Femur (tissue), 1 donor: ENCODE measurements at places on chromosomes 4 and X.
A peak's percentile ranks its signal among the peaks of the same experiment; 100 is the strongest.

GRCh38 chr4:66575008-66575696, 904.9 kb upstream of the EPHA5 start:
- no peak for DNase-seq

DNA sequence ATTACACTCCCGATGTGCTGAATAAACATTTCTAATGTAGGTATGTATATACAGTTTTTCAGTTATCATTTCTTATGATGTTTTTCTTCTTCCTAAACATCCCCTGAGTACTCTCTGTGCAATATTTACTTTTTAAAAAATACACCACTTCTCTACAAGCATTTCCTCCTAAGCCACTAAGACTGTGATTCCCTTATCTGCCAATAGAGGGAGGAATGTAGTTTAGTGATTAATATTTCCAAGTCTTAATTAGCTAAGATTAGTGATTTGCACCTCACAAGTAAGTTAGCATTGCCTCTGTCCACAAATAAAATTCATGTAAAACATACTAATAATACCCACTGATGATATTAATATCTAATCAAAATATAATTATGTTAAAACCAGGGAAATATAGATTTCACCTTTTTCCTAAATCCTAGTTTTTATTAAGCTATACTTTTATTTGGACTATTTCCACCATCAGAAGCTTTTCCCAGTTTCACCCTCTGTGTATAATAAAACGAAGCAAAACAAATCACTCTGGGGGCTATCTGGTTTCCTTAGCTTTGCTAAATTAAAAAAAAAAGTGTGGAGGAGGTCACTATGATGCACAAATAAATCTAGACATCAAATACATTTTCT, 909.1 kb downstream of the FAT4 start:
- no peak for DNase-seq

DNA sequence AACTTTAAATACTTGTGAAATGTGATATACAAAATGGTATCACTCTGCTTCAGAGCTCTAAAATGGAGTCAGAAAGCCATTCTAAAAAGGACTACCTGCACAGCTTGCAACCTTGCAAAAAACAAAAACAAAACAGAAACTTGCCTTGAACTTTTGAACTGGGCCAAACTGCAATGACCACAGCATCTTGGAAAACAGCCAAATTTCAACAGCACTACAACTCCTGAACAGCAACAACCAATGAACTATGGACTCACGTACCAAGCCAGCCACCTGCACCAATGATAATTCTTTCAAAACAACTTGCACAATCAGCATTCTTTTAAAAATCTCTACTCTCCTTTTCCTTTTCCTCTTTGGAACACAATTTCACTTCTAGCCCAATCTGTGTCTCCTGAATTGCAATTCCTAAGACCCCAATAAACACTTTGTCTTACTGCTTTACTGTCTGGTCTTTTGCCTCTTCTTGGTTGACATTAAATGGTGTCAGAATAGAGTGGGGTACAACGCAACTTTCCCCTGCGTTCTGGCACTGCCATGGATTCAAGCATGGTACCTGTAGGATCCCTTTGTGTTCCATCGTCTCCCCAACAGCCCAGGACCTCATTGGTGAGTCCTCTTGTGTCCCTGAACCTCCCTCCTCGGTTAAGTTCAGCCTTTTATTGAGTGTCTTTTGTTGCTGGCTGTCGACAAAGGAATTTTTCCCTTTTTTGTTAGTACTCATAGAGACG, 35.7 kb upstream of the FMR1 start:
- no peak for DNase-seq

- DNase-seq, result no peak
These were observed 9.9 kb upstream of the ANAPC4 start for GRCh38 chr4:25367004-25367621.

DNA sequence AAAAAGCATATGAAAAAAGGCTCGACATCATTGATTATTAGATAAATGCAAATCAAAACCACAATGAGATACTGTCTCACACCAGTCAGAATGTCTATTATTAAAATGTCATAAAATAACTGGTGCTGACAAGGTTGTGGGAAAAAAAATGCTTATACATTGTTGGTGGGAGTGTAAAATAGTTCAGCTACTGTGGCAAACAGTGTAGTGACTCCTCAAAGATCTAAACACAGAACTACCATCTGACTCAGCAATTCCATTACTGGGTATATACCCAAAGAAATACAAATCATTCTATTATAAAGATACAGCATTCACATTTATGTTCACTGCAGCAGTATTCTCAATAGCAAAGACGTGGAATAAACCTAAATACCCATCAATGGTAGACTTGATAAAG, 412.1 kb downstream of the CENPC start:
- DNase-seq, result no peak

GRCh38 chr4:76485450-76485849, 50.4 kb downstream of the SHROOM3 start:
- DNase-seq, result no peak

DNA sequence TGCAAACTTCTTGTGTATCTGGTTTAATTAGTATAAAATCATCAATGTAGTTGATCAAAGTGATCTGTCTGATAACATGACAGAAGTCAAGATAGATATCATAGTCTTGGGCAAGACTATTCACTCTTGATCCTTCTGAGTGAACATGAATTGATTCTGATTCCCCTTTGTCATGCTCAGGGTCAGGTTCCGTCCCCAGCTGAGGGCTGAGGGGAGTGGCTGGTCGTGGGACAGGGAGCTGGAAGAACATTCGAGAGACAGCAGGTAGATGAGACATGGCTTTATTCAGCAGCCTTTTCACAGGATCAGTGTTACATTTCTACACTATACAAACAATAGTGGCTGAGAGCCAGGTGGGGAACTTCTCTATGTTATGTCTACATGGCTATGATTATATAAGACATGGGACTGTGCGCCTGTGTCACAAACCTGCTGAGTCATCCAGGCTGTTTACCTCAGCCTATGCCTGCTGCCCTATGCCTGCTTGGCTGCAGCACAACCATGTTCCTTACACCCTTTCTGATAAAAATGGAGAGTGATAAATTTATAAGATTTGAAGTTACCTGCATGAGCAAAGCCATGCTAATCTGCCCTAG, 586.9 kb upstream of the NR3C2 start:
- DNase-seq, result no peak

DNA sequence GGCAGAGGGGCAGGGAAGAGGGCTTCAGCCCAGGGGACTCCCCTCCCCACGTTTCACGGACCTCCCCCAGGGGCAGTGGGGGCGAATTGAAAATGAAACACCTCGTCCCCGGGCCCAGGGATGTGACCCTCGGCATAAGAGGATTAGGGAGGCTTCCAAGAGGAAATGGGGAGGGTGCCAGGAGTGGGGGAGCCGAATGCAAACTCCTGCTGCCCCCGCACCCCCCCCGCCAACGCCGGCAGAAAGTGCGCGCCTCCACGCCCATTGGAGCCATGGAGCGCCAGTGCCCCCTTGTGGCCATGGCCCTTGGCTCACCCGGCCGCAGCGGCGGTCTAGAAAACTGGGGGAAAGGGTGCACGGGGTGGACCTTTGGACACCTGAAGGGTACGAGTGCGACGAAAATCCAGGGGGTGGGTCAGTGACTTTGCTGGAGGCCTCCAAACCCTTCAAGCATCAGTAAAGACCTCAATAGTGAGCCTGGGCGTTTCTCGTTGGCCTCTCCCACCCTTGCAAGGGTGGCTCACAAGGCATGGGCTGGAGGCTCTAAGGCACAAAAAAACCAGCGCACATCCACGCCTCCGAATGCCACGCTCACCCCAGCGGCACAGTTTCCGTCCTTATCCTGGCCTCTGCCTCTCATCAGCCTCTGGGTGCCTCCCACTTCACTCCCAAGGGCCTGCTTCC, 120.8 kb upstream of the PJA1 start:
- DNase-seq, result peak; percentile 79

GRCh38 chrX:16284842-16285241, 117.6 kb downstream of the MAGEB17 start:
- DNase-seq, result no peak

DNA sequence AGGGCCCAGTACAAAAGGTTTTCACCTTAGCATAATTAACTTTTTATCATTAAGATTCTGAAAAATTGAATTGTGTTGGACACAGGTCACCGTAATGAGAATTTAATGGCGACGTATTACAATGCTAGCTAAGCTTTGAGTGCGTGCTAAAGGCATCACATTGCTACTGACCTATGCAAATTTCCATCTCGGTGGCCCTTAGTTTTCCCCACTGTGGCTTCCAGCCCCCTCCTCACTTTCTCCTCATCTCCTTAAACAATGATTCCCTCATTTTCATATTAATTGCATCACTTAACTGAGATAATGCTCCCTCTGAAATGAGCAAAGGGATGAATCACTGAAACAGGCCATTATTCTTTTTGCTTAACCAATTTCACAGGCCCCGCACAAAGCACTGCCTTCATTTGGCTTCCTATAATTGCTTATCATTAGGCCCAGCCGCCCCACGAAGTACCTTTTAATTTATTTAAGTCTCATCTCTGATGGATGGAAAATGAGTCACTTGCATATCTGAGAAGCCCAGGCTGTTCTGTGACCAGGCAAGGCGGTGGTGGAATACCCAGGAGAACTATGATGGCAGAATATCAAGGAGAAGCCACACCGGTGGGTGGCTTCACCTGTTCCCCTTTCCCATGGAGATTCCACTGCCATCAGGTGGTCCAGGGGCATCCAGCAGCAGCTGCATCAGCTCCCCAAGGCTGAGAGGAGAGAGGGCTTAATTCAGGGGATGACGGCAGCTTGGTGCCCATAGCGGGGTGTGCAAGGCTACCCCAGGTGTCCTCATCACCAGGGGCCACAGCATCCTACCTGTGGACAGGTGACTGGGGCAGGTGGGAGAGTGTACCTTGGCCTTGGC, 223.8 kb upstream of the BOD1L1 start:
- no peak for DNase-seq

DNA sequence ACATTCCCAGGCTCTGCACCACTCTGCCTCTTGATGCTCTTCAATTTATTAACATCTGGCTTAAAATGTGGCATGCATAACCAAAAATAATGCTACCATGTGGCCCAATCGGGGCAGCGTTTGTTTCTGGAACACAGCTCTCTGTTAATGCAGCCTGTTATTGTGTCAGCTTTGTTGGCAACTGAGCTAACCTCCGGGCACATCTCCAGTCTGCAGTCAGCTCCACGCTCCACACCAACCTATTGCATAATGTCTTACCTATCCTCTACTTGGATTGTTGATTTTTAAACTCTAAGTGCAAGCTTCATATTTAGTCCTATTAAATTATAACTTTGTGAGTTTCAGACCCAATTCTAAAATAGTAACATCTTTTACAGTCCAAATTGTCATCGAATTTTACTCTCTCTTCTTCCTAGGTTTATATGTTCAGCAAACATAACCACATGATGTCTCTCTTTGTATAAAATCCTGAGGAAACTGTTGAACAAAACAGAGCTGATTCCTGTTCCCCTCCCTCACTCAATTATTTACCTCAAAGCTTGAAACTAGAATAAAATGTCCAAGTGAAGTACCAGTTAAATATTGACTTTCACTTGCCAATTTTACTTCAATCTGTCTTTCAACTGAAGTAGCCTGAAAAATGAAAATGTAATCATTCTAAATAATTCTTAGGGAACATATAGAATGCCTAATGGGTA, 92.2 kb upstream of the RAPGEF2 start:
- peak; percentile 75 for DNase-seq

DNA sequence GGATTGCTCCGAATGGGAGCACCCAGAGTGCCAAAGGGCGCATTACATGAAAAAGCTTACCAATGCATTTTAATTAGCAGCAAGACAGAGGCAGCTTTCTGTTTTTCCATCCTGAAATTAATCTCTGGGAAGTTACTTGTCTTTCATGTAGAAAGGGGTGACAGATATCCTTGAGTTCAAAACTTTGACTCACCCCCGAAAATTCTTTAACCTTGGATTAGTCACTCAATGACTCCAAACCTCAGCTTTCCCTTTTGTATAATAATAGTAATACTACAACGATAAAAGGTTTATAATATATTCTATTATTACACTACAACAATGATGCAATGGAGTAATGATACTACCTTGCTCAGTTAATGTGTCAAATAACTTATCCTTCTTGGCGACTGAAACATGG, 126.3 kb downstream of the ADAMTS3 start:
- no peak for DNase-seq

DNA sequence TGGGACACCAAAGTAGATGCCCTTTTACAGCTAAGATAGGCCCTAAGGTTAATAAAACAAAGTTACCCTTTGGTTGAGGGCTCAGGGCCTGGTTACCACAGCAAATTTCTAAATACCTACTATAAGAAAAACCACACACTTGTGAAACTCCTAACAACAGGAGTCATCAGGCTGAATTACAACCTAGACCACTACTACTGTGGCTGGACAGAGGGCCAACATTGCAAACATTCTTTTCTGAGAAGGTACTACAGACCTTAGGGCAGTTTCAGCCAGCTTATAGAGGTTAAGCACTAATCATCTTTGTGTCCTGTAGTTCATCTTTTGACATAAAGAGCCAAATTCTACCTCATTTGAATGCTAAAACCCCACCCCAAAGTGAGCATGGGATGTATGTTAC, 504.0 kb downstream of the RAPGEF2 start:
- no peak for DNase-seq

DNA sequence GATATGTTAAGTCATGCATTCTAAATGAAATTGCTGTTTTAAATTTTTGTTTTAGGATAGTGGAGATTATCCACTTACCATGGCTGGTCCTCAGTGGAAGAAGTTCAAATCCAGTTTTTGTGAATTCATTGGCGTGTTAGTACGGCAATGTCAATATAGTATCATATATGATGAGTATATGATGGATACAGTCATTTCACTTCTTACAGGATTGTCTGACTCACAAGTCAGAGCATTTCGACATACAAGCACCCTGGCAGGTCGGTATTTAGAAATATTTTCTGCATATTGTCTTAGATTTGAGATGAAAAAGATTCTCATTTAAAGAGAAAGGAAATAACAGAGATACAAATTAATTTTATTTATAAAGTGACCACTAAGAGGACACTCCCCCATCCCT, 83.6 kb downstream of the STAG2 start:
- no peak for DNase-seq

GRCh38 chr4:3813151-3814052, 47.2 kb downstream of the ADRA2C start:
- no peak for DNase-seq

DNA sequence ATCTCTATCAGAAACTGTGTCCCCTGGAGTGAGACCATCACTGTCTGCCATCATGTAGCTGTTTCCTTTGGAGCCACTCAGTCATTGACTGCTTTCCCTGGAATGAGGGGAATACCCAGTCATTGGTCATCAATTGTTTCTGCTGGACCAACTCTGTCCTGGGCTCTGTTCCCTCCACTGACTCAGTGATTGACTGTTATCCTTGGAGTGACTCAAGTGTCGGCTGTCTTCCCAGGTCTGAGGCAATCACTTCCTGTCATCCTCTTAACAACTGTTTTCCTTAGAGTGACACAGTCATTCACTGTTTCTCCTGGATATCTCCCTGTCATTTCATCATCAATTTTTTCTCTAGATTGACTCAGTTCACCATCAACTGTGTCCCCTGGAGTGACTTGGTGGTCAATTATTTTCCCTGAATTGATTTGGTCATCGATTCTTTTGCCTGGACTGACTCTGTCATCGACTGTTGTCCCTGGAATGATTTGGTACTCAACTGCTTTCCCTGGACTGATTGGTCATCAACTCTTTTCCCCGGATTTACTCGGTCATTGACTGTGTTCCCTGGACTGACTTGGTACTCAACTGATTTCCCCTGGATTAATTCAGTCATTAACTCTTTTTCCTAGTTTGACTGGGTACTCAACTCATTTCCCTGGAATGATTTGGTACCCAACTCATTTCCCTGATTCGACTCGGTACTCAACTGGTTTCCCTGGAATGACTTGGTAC, 327.9 kb upstream of the VCX start:
- DNase-seq, result no peak

GRCh38 chrX:43314525-43314924, 341.6 kb upstream of the MAOA start:
- DNase-seq, result no peak
